Stimulated activated CD4-positive, alpha-beta T cell treated with anti-CD3 and anti-CD28 coated beads, Interleukin-2, amount 100 ng/mL, for 4 hours (primary cell): ENCODE measurements at places on chromosomes 6 and 20.

DNA sequence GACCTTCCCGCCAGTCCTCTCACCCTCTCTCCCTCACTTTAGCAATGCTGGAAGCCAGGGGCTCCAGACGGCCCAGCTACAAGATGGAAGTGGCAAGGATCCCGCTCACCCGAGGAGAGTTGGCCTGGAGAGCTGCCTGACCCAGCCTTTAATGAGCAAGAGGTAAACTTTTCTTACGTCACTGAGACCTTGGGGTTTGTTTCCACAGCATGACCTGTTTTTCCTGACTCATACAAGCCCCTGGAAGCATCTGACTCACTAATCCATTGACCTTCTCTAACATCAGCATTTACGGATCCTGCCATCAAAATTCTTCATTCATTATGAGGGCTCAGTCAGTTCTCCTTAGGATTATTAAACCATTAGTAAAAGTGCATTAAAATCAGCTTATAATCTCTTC lies 120.4 kb downstream of the MYLK4 start:
- DNase-seq, result no peak

DNA sequence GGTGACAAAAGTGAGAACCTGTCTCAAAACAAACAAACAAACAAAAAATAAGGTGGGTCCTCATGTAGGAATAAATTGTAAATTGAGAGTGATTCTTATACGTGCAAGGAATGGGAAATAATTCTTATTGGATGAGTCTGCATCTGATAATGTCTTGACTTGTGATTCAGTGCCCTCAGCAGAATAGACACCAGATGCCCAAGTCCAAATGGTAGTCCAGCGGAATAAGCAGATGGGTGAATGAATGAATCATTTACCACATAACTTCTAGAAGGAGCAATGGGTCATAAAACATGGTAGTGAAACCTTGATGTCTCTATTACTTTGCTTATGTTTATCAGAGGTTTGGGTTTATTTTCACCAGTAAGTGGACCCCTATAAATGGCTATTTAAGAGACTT lies 747.7 kb downstream of the PHF3 start:
- DNase-seq, result no peak

GRCh38 chr6:26273673-26274588 lies 91.1 kb upstream of the BTN3A2 start:
- DNase-seq, result no peak

GRCh38 chr20:62741701-62742491 lies 33.3 kb downstream of the NTSR1 start:
- no peak for DNase-seq

- DNase-seq, result no peak
Measured at GRCh38 chr20:6877633-6878032, 110.1 kb downstream of the BMP2 start.
